ENCODE measurements at places on chromosomes 1 and 21.

GRCh38 chr1:67948151-67949080 is 102.0 kb downstream of the DIRAS3 start:
- DNase-seq, result peak; percentile 90

GRCh38 chr1:176448340-176448739 is 14.6 kb upstream of the PAPPA2 start:
- DNase-seq, result no peak

GRCh38 chr1:108154314-108154713 is 45.8 kb downstream of the SLC25A24 start:
- no peak for DNase-seq

- DNase-seq, result no peak
Measured at GRCh38 chr1:221069178-221069903, 190.1 kb downstream of the HLX start.

- DNase-seq, result no peak
Measured at GRCh38 chr1:43067977-43068751, 103.9 kb downstream of the EBNA1BP2 start.

DNA sequence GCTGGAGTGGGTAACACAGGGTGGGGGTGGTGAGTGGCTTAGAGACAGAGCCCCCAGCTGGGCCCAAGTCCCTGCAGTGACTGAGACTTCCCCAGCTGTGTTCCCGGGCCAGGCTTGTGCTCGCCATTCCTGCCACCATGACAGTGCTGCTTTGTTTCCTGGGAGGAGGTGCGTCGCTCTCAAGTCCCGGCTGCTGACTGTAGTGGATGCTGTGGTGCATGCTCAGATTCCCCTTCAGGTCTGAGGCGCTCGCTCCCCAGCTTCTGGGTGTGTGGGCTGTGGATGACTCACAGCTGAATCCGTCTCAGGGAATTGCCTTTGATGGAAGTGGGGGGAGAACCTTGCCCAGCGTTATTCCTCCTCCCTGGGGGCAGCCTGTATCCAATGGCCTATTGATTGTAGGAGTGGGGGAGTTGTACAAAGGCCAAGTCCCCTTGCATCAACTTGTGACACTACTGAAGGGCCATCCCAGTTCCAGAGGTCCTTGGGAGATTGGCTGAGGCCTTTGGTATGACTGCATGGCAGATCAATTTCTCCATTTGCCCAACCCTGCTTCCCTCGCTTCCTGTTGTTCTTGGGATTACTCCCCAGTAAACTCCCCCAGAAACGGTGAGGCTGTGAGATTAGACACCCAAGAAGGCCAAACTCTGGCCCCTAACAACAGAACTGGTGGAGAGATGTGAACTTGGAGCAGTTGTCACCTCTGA is 17.8 kb upstream of the POU3F1 start:
- peak; percentile 70 for DNase-seq

- DNase-seq, result no peak
Measured at GRCh38 chr1:69076631-69077030, 491.1 kb upstream of the LRRC7 start.

GRCh38 chr1:235702412-235702811 is 52.8 kb upstream of the GNG4 start:
- no peak for DNase-seq

- DNase-seq, result peak; percentile 53
Measured at GRCh38 chr1:17636612-17637011, 97.1 kb downstream of the ARHGEF10L start.

DNA sequence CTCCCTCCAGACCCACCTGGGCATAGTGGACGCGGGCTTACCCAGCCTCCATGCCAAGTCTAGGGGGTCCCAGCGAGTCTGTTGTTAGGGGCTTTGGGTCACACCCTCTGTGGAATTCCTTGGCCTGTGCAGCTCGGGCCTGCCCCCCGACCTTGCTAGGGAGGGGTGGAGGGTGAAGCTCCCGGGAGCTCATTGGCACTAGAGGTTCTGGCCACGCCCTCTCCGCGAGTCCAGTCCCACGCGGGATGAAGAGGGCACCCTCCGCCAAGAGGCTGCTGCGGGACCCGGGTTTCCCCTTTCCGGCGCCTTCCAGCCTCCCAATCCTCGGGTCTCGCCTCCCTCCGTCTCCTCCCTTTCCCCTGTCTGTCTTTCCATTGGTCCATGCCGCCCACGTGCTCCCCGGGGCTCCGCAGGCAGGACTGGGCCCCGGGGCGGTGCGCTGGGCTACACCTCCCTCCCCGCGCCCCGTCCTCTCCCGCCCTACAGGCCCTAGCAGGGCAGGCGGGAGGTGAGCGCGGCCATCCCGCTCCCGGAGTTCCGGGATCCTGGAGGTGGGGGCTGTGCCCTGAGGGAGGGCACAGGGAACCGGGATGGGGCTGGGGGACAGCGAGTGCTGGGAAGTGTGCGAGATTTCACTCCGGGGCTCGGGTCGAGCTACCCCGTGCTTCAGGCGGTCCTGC is 3.5 kb downstream of the RUSC1 start:
- peak; percentile 98 for DNase-seq

DNA sequence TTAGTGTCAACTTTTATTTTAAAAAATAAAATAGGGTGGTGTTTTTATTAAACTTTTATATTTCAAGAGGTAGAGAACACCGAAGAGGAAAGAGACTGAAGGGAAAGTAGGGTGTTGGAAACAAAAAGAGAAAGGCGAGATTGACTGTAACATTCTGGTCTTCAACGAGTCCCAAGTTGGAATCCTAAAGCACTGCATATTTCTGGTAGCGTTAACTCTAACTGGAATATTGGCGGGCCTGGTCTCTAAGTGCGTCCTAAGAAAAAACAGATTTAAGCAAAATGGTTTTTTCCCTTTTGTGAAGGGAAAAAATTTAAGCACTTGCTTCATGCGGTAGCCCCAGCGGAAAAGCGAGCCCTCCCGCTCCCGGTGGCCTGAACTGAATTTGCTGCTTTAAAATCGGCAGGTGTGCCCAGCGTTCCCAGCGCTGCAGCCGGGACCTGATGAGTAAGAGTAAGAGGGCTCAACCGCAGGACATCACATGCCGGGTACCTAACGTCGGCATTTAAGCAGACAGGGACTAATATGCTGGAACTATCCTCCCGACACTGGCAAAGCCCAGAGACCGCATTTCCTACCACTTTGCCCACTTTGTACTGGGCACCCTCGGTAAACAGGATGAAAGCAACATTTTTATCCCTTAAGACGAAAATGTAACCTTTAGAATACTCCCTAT is 30.5 kb upstream of the NFIA start:
- DNase-seq, result no peak

- no peak for DNase-seq
Measured at GRCh38 chr1:10250663-10251062, 40.3 kb downstream of the KIF1B start.

GRCh38 chr1:211327346-211327921 is 801 bp downstream of the TRAF5 start:
- DNase-seq, result peak; percentile 79

- no peak for DNase-seq
Measured at GRCh38 chr1:54387419-54387818, 18.8 kb downstream of the SSBP3 start.

DNA sequence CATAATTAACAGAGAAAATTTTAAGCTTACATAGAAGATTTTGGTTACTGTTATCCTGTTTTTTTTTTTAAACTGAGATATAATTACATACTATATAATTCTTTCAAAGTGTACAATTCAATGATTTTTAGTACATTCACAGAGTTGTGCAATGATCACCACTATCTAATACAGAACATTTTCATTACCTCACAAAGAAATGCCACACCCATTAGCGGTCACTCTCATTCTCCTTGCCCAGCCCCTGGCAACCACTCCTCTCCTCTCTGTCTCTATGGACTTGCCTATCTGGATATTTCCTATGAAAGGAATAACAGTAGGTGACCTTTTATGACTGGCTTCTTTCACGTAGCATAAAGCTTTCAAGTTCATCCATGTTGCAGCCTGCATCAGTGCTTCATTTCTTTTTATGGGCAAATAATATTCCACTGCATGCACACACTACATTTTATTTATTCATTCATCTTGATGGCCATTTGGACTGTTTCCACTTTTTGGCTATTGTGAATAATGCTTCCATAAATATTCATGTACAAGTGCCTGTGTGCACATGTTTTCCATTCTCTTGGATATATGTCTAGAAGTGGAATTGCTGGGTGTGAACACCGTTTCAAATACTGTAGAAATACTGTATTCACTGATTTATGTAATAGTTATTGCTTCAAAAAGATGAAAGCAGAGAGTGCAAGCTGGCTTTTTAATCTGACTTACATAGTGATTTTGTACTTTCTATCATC is 26.5 kb downstream of the TAF5L start:
- DNase-seq, result no peak

GRCh38 chr1:67429011-67429527 is 1.1 kb downstream of the SERBP1 start:
- peak; percentile 44 for DNase-seq

DNA sequence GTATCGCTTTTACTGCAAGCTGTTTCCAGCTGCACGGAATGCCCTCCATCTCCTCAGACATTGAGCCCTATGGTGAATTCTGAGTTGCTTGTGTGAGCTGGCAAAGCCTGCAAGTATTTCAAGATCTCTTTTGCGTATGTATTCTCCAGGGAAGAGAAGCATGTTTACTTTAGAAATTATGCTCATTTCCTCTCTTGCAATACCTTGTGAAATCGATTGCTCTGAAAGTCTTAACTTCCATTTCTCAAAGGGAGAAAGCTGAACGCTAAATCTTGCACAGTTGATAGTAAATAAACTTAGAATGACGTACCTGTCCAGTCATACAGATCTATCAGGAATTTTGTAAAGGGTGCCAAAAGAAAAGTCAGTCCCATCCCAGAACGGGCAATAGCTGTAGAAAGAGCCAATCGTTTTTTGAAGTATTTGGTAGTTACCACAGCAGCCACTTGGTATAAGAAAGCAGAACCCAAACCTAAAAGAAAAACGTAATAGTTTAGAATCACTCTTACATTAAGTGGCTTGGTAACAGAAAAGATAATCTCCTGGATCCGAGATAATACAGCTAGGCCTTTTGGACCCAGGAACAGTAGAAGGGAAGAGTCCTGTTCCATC is 10.0 kb downstream of the SLC16A4 start:
- DNase-seq, result peak; percentile 21

DNA sequence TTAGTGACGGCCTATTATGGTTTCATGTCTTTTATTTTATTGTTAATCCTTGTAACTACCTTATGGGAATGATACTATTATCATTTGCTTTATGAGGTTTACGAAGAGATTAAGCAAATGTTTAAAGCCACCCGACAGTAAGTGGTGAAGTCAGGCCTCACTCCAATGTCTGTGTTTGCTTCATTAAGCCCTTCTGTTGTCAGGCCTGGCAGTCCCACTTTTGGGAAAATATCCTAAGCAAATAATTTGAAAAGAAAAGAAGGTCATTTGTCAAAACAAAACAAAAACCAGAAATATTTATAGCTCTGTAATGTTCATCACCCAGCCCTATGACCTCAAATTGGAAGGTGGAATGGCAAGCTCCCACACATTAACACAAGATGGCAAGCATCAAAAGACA is 40.7 kb upstream of the USP24 start:
- DNase-seq, result no peak

- no peak for DNase-seq
Measured at GRCh38 chr1:8154621-8155052, 128.5 kb upstream of the ERRFI1 start.

DNA sequence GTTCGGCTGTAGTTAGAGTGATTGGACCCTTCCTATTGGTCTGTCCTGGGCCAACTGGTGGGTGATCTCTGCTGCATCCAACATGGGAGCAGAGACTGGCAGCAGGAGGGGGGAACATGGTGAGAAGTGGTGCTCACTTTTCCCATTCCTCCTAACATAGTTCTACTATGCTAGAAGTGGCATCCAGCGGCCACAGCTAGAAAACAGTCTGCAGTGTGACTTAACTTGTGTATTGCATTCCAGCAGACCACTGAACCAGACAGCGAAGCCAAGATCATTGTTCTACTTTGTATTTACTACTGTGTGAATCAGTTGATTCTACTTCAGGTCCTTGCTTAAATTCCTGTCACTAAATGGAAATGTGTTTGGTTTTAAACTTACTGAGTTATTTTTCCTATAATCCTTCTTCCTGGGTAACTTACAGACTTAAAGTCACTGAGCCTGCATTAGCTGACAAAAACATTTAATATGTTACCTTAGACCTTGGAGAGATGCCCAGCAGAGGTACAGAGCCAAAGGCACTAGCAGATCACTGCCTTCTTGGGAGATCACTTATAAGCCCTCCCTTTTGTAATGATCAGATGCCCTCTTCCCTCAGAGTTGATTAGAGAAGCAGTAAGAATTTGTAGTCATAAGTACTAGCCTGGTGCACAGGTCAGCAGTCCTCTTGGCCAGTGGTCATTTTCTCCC is 8.2 kb downstream of the FABP3 start:
- DNase-seq, result no peak

GRCh38 chr21:31347435-31348032 is 3.5 kb upstream of the TIAM1 start:
- peak; percentile 9 for DNase-seq

- DNase-seq, result no peak
Measured at GRCh38 chr1:209187589-209187988, 395.9 kb upstream of the CAMK1G start.

GRCh38 chr1:220787069-220787619 is 431 bp downstream of the MTARC1 start:
- DNase-seq, result no peak

DNA sequence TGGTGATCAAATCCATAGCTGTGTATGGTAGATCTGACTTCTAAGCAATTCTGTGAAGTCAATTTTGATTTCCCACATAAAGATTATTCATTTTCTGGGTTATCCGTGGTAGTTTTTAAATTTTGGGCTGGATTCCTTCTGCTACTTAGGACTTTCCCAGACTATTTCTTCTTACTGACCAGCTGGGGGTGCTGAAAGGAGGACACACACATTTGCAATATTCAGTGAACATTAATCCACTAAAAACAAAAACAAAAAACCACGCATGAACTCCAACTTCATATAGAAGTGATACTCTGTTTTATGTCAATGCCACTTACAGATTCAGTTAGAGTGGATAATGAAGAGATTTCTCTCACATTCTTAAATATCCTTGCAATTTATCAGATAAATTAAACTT is 105.4 kb downstream of the KCTD3 start:
- DNase-seq, result no peak

Data from EH (cell line).